ENCODE measurements at places on chromosomes 4 and X. TPM values are rescaled to one million over a fixed set of nuclear protein-coding genes. Genes with fewer than 3 reads are reported as not detected.

TEX11 gene
- total RNA-seq = not detected

F9 gene
- not detected for total RNA-seq

SMIM10L2A gene
- total RNA-seq = under 0.01 TPM

GPR50 gene
- total RNA-seq = not detected

SAGE1 gene
- total RNA-seq = not detected

TMEM144 gene
- total RNA-seq = 6.8 TPM

CT45A10 gene
- total RNA-seq = not detected

ARHGAP6 gene
- total RNA-seq = 5.0 TPM

HAND2 gene
- total RNA-seq = 3.8 TPM

PAGE1 gene
- not detected for total RNA-seq

SYTL5 gene
- total RNA-seq = under 0.01 TPM

CACNA1F gene
- not detected for total RNA-seq

GATA1 gene
- not detected for total RNA-seq

MAGEA4 gene
- total RNA-seq = not detected

LRRC66 gene
- 0.36 TPM for total RNA-seq

SHOX gene
- total RNA-seq = 13.4 TPM

GRCh38 chrX:39857780-39858179 lies 240.0 kb downstream of the BCOR start:
- H3K27me3 ChIP-seq = peaks cover 12% of the 10 kb centered on the region
- peaks cover 15% of the 10 kb centered on the region for H3K4me1 ChIP-seq
- no peak overlapping the region for H3K4me3 ChIP-seq
- H3K36me3 ChIP-seq = no peaks in the 10 kb centered on the region
- DNase-seq = no peak

DNA sequence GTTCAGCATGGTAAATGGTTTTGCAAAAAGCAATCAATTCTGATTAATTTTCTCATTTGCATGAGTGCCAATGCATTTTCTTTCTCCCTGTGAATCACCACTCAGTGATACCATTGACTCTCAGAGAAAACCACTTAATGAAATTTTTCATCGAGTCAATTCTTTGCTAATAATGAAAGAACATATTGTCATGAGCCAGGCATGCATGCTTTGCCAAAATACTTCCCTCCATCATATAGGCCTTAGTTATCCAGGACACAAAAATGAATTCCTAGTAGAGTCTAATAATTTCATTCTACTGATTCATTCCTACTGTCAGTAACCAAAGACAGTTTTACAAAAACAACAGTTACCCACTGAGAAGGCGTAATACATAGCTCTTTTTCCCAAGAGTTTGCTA lies 680.0 kb downstream of the TRIML1 start:
- no peaks in the 10 kb centered on the region for H3K4me1 ChIP-seq
- H3K4me3 ChIP-seq = no peak overlapping the region
- H3K27me3 ChIP-seq = no peaks in the 10 kb centered on the region
- H3K27ac ChIP-seq = no peak overlapping the region

DNA sequence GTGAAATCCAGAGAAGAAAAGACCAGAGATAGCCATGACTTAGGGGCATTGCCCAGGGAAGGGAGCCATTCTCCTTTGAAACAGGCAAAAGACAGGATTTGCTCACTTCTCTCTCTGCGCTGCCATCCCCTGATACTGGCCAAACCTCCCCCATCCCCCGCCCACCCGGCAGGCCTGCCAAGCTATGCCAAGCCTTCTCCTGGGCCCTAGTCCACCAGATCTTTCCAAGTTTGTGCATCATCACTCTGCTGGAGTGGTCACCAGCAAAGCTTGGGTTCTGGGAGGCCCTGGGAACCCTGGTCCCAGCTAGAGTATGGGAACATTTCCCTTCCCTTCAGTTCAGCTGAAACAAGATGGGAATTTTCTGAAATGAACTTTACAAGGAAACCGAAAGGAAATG lies 18.4 kb downstream of the EFNB1 start:
- no peaks in the 10 kb centered on the region for H3K36me3 ChIP-seq
- H3K27ac ChIP-seq = no peak overlapping the region
- H3K27me3 ChIP-seq = peaks cover 13% of the 10 kb centered on the region
- DNase-seq = peak; percentile 19

DNA sequence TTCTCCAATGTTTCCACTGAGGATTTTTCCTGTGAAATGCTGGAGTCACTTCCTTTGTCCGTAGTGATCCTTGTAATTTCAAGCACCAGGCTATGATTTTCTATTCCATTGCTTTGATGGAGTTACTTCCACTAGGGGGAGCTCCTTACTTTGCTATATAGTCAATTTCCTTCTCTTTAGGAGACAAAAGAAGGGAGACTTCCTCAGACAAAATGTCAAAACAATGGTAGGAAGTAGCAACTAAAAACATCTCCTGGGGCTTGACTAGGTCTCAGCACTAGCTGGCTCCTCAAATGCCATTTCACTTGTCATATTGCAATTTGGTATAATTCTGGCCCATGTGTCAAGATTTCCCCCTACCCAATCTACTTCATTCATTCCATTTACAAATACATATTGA lies 24.1 kb downstream of the ZCCHC12 start:
- peak; percentile 82 for DNase-seq
- no peaks in the 10 kb centered on the region for H3K4me1 ChIP-seq
- no peaks in the 10 kb centered on the region for H3K36me3 ChIP-seq
- H3K27me3 ChIP-seq = peaks cover 2% of the 10 kb centered on the region
- H3K27ac ChIP-seq = no peak overlapping the region
- H3K4me3 ChIP-seq = no peak overlapping the region

GRCh38 chrX:17635231-17635630 lies 102.1 kb upstream of the SCML1 start:
- no peak for DNase-seq
- H3K27me3 ChIP-seq = no peaks in the 10 kb centered on the region

GRCh38 chr4:100461807-100462605 lies 55.8 kb downstream of the EMCN start:
- no peaks in the 10 kb centered on the region for H3K27me3 ChIP-seq
- no peak overlapping the region for H3K27ac ChIP-seq
- H3K4me3 ChIP-seq = no peak overlapping the region
- H3K36me3 ChIP-seq = no peaks in the 10 kb centered on the region
- H3K4me1 ChIP-seq = no peaks in the 10 kb centered on the region

DNA sequence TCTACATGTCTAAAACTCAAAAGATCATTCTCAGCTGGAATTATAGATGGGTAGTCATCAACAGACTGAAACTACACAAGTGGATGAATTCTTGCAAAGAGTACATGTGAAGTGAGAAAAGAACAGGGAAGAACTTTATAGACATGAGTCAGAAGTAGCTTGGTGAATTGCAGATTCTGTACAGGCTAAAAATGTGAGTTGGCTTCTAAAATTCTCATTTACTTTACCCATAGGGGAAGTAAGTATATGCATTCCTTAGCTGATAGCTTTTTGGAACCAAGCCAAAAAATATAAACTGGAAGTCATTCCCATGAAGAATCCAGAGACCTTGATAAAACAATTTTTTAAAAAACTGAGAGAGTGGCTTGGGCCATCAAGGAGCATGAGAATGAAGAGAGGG lies 584.2 kb upstream of the FTHL17 start:
- H3K4me1 ChIP-seq = no peaks in the 10 kb centered on the region
- no peaks in the 10 kb centered on the region for H3K27me3 ChIP-seq
- no peak overlapping the region for H3K27ac ChIP-seq
- DNase-seq = no peak
- no peaks in the 10 kb centered on the region for H3K36me3 ChIP-seq

- H3K27me3 ChIP-seq = peaks cover 18% of the 10 kb centered on the region
- no peaks in the 10 kb centered on the region for H3K36me3 ChIP-seq
- peaks cover 10% of the 10 kb centered on the region for H3K4me1 ChIP-seq
- peak; percentile 83 for DNase-seq
Measured at GRCh38 chr4:146134761-146135445, 40.6 kb upstream of the LSM6 start.

DNA sequence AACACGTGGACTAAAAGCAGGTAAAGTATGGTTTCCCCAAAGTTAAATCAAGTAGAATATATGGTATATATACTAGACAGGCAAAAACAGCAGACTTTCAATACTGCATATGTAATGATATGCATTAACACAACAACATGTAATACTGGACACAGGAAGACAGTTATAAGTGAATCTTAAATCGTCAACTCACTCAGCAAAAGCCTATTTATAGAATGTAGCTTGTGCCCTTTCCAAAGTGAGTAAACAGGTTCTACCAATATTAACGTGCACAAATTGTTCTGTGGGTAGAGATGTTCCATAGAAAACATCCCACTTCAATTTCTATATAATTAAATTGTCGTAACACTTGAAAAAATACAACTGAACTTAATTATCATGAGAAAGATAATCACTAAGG lies 30.6 kb downstream of the FAM241A start:
- no peak for DNase-seq
- no peaks in the 10 kb centered on the region for H3K27me3 ChIP-seq
- H3K4me1 ChIP-seq = peaks cover 4% of the 10 kb centered on the region
- H3K27ac ChIP-seq = no peak overlapping the region

- no peaks in the 10 kb centered on the region for H3K27me3 ChIP-seq
- peaks cover 22% of the 10 kb centered on the region for H3K4me1 ChIP-seq
- peak within 1 kb of the TSS; percentile 85 for H3K4me3 ChIP-seq
- peak; percentile 97 for DNase-seq
- H3K36me3 ChIP-seq = peaks cover 4% of the 10 kb centered on the region
Measured at GRCh38 chr4:76305971-76306881, at the start of gene STBD1. Gene STBD1 (plus strand): TSS chr4:76306733. CDS start chr4:76306770, 37 bp downstream.

DNA sequence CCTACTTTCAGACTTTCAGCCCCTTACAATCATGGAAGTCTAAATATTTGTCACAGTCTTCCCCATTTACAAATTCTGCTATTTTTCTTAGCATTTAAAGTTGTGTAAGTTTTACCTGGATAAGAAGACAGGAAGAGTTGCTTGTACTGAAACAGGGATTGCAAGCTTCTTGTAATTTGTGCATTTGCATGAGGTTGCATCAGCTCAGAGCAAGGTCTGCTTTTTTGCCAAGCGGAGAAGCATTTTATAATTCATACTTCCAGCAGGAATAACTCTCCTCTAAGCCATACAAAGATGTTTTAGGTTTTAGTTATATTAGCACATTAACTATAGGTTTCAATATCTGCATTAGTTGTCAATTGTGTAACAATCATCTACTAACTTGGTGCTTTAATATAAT lies 922.0 kb upstream of the PABPC4L start:
- no peak overlapping the region for H3K4me3 ChIP-seq
- no peaks in the 10 kb centered on the region for H3K36me3 ChIP-seq
- H3K27ac ChIP-seq = no peak overlapping the region
- no peaks in the 10 kb centered on the region for H3K4me1 ChIP-seq

GRCh38 chr4:85495621-85496020 lies 20.7 kb downstream of the ARHGAP24 start:
- H3K27me3 ChIP-seq = no peaks in the 10 kb centered on the region
- DNase-seq = peak; percentile 75
- H3K4me1 ChIP-seq = peaks cover 34% of the 10 kb centered on the region
- no peaks in the 10 kb centered on the region for H3K36me3 ChIP-seq
- peak overlapping the region; percentile 44 for H3K27ac ChIP-seq
- H3K4me3 ChIP-seq = peak overlapping the region; percentile 43

DNA sequence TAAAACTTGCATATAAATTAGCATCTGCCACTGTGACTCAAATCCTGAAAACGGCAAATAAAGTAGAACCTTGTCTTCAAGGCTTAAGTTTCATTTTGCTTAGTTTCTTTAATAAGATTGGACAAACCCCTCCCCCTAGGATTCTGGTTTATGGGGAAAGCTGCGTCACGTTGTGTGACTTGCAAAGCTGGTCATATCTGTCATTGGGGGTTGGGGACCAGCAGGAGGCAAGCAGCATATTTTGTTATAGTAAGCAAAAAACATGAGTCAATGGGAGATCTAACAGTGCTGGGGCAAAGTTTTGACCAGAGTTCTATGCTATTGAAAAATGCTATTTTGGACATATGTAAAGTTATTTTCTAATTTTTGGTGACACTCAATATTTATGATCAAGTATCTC lies 407.3 kb downstream of the PCDH18 start:
- DNase-seq = peak; percentile 50
- H3K4me3 ChIP-seq = peak overlapping the region; percentile 69
- H3K27me3 ChIP-seq = no peaks in the 10 kb centered on the region
- H3K36me3 ChIP-seq = no peaks in the 10 kb centered on the region

DNA sequence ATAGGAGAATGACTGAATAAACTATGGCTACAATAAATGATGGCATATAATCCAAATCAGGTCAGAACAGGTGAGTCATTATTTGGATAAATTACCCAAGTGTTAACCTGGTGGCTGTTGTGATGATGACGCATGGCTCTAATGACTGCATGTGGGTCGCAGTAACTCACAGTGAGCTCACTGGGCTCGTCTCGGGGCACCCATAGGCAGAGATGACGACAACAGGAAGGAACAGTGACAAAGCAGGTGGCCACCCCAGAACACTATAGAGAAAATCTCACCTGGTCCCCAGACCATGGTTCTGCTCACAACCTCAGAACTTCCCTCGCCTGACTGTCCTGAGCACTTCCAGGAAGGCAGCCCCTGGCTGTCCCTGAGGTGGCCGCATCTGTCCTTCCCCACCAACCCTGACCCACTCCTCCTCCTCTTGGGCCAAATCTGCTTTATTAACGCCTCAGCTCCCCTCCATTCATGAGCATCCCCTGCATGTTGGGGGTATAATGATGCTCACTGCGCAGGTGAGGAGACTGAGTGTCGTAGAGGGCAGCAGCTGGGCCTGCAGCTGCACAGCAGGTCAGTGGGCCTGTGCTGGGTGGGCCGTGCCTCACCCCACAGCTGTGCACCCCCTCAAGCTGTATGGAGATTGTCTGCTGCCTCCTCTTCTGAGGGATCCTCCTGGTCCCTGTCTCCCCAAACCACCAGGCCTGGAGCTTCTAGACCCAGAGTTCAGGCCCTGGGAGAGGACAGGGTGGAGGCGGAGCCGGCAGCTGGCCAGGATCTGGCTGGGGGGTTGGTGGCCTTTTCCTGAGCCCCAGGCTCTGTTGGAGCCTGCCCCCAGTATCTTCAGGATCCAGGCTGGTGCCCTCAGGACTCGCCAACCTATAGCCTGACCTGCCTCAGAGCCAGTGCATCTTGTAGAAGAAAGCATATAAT lies 30.9 kb upstream of the FAM156A start:
- H3K27me3 ChIP-seq = no peaks in the 10 kb centered on the region
- H3K36me3 ChIP-seq = no peaks in the 10 kb centered on the region
- no peak overlapping the region for H3K4me3 ChIP-seq
- no peak for DNase-seq
- H3K4me1 ChIP-seq = peaks cover 16% of the 10 kb centered on the region
- peak overlapping the region; percentile 39 for H3K27ac ChIP-seq

GRCh38 chrX:123408821-123409737 lies 225.0 kb downstream of the GRIA3 start:
- peak overlapping the region; percentile 56 for H3K27ac ChIP-seq
- no peaks in the 10 kb centered on the region for H3K27me3 ChIP-seq
- no peaks in the 10 kb centered on the region for H3K36me3 ChIP-seq

GRCh38 chr4:88690355-88690754 lies 7.3 kb downstream of the NAP1L5 start:
- peak; percentile 53 for DNase-seq
- H3K27me3 ChIP-seq = no peaks in the 10 kb centered on the region
- H3K4me3 ChIP-seq = no peak overlapping the region
- H3K4me1 ChIP-seq = peaks cover 5% of the 10 kb centered on the region
- no peak overlapping the region for H3K27ac ChIP-seq

GRCh38 chr4:111775556-111776297 lies 369.5 kb upstream of the FAM241A start:
- no peaks in the 10 kb centered on the region for H3K27me3 ChIP-seq
- H3K27ac ChIP-seq = no peak overlapping the region
- DNase-seq = no peak
- no peak overlapping the region for H3K4me3 ChIP-seq
- no peaks in the 10 kb centered on the region for H3K36me3 ChIP-seq
- no peaks in the 10 kb centered on the region for H3K4me1 ChIP-seq

GRCh38 chr4:159003420-159004253 lies 99.2 kb upstream of the RAPGEF2 start:
- no peaks in the 10 kb centered on the region for H3K27me3 ChIP-seq
- H3K36me3 ChIP-seq = no peaks in the 10 kb centered on the region
- peaks cover 22% of the 10 kb centered on the region for H3K4me1 ChIP-seq
- peak overlapping the region; percentile 26 for H3K27ac ChIP-seq
- no peak overlapping the region for H3K4me3 ChIP-seq
- DNase-seq = no peak
